Activated naive CD8-positive, alpha-beta T cell treated with anti-CD3 and anti-CD28 coated beads for 36 hours (primary cell): ENCODE measurements at places on chromosomes 5 and 9. TPM values are rescaled to one million over a fixed set of nuclear protein-coding genes. Genes with fewer than 3 reads are reported as not detected.

IL9 gene
- total RNA-seq, result not detected

- DNase-seq, result no peak
Measured at GRCh38 chr5:85784746-85785145, 833.0 kb upstream of the COX7C start.

SPINK1 gene
- total RNA-seq, result not detected

SLC35A4 gene
- 97.4 TPM for total RNA-seq

DNA sequence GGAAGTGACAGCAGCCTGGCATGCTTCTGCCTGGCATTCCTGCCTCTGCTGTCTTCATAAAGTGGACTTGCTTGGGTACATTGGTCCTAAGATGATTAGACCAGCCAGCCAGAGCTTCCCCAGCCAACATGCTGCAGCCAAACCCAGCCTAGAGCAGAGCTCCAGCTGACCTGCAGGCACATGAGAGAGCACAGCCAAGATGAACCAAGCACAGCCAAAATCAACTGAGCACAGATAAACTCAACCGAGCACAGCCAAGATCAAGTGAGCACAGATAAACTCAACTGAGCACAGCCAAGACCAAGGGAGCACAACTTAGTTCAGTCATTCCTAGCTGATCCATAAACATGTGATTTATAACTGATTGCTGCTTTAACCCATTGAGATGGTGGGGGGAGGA, 266.5 kb downstream of the MSX2 start:
- no peak for DNase-seq

SPINK13 gene
- total RNA-seq, result not detected

GRCh38 chr5:126363658-126364057, 59.6 kb upstream of the GRAMD2B start:
- no peak for DNase-seq

TMEM174 gene
- total RNA-seq, result not detected

- no peak for DNase-seq
Measured at GRCh38 chr5:176658817-176659511, 11.7 kb downstream of the TSPAN17 start.

GRCh38 chr5:134248256-134248655, 22.4 kb upstream of the PPP2CA start:
- no peak for DNase-seq

DNA sequence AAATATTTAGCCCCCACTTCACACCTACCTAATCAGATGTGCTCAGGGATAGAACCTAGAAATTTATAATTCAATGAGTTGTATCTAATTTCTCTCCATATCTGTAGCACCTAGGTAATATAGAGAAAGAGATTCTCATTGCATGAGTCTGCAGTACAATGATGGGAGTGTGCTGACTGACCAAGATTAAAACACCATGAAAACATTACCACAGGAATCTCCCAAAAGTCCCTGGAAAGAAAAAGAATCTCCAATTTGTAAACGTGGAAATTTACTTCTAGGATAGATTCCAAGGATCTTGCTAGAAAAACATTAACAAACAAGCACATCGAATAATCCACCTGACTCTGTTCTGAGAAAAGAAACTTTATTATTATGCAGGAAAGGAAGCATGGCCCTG, 45.0 kb upstream of the DMRTA1 start:
- no peak for DNase-seq

DNA sequence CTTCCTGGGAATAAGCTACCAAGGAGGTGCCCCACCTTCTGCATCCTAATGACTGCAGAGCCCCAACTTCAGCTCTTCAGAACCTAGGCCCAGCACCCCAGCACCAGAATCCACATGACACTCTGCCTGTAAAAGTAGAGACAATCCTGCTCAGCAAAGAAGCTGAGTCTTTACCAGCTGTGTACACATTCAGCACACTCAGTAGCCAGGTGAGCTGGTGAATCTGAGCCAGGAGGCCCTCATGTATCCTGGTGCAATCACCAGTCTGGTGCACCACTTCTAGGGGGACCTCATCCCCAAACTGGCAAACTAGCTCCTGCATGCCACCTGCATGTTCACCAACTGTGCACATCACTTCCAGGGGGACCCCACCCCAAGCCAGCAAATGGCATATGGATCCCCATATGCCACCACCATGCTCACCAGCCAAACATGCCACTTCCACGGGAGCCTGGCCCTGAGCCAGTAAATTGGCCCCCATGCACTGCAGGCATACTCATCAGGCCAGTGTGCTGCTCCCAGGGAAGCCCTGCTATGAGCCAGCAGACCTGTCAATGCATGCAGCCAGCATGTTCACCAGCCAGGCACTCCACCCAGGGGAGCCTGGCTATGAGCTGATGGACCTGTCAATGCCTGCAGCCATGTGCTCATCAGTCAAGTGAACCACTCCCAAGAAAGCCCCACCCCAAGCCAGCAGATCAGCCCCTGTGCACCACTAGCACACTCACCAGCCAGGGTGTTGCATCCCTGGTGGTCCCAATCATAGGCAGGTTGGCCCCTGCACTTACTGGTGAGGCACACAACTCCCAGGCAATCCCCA, 15.6 kb upstream of the BTNL9 start:
- DNase-seq, result no peak

DNA sequence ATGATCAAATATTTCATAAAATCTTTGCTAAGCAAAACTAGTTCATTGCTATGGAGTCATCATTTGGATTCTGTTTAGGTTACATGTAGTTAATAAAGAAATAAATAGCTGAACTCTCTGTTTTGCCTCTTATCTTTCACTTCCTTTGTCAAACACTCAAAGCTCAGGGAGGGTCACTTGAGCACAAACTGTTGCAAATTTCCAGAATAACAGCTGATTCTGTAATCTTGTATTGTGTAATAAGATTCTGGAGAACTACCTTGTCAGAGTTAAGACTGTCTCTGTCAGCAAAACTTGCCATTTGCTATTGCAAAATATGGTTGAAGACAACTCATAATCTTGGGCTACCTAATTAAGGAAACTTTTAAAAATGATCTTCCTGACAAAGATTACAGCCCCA, 182.0 kb upstream of the MOCS2 start:
- DNase-seq, result no peak

- DNase-seq, result no peak
Measured at GRCh38 chr5:168916852-168917251, 337.7 kb upstream of the PANK3 start.

DNA sequence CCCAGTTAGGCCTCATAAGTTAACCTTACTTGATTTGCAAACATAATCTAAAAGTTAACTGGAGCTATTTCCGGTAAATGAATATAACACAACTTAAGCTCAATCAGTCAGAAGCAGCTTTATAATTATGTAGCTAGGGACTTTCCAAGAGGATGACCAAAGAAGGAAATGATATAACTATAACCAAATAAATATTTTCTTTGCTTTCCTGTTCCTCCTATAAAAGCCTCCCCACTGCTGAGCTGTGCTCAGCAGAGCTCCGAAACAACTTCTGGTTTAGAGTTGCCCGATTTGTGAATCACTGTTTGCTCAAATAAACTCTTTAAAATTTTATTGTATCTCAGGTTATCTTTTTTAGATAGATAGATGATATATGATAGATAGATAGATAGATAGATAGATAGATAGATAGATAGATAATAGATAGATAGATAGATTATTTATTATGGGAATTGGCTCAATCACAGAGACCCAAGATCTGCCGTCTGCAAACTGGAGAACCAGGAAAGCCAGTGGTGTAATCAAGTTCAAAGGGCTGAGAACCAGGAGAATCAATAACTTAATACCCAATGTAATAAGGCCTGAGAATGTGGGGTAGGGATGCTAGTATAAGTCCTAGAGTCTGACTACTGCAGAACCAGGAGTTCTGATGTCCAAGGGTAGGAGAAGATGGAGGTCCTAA, 19.3 kb upstream of the TMEM161B start:
- DNase-seq, result no peak

GRCh38 chr9:110109333-110110092, 98.4 kb downstream of the C9orf152 start:
- DNase-seq, result no peak

CXXC5 gene
- total RNA-seq, result 1.3 TPM

HTR1A gene
- total RNA-seq, result not detected

GAS1 gene
- total RNA-seq, result 0.08 TPM

SVEP1 gene
- total RNA-seq, result not detected
